ENCODE measurements at places on chromosomes 3 and 15.

DNA sequence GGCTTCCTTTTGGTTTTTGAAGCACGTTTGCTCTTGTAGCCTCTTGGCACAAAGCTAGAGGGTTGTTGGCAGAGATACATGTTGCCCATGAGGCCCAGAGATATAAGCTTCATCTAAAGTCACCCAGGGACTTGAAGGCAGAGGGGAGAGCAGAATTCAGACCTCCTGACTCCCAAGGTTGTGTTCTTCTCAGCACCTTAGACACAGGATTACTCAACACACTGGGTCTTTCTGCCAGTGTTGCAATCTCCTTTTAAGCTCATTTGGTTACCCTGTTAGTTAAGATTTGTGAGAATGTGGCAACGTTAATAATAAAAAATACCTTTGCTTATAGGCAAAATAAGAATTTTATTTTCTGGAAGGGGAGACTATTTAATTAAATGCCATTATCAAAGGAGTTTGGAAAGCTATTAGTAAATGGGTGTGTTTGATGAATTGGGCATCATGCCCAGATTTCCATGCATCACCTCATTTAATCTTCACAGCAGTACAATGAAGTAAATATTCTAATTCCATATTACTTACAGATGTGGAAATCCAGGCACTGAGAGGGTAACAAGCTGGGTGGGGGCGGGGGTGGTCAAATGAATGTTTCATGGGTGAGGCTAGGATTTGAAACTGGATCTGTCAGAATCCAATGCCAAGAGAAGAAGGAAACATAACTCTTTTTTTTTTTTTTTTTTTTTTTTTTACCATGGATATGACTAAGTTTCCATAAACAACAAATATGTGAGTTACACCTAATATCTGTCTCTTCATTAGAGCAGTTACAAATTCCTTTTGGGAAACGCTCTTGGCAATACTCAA is 183.3 kb downstream of the NR1D2 start:
- DNase-seq: no peak

- DNase-seq: no peak
Observed at GRCh38 chr15:37199545-37199944, 99.2 kb upstream of the MEIS2 start.

DNA sequence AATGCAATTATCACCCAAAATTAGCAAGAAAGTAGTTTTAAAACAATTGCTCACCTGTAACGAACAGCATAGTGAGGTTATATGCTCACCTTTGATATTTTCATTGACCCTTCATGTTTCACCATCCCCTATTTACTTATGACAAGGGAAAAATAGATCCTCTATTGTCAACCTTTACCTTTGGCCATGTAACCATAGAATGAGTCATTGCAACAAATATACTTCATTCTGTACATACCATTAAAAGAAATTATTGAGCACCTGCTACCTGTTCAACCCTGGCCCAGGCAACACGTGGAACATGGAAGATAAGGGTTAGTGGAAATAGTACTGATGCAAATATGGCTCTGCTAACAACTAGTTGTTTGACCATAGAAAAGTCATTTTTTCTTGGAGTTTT is 20.2 kb downstream of the LSAMP start:
- no peak for DNase-seq

DNA sequence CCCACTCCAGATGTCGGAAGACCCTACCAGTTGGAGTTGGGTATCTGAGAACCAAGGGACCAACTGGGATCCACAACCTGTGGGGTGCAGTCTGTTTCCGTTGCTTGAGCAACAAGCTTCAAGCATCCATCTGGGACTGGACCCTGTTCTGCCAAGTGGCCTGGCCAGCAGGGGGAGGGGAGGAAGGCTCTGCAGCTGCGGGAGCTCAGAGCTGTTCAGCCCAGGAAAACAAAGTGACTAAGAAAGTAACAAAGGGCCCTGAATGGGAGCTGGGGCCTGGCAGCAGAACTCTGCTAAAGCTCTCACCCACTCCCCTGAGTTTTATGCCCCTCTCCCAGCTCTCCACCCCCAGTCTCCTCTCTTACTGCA is 2.7 kb downstream of the TYRO3 start:
- DNase-seq: no peak

DNA sequence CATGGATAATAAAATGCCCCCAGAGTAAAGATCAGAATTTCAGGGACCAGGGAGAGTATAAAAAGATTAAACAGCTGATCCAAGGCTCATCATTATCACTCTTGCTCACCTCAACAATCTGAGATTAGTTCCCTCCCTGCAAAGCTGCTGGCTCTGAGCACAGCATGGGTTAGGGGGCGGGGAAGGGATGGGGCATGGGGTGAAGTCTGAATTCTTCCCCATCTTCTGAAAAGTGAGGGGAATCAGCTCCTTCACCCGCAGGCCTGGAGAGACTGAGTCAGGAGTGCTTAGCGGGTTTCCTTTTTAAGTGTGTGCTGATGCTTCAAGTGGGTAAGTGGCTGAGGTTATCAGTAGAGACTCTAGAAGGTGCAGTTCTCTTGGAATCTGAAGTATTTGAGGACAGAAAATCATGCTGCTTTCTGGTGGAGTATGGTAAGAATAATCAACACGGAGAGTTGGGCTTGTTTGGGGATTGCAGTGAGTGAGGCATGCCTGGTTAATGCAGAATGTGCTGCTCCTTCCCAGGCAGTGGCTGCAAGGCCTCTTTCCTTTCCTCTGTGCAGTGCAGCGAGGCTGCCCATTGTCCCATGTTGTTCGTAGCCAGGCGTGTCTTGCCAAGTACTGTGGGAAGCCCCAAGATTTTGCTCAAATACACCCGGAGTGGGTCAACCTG is 59.2 kb upstream of the TRAK1 start:
- DNase-seq: no peak

GRCh38 chr15:94290730-94291129 is 59.4 kb downstream of the MCTP2 start:
- DNase-seq: no peak

DNA sequence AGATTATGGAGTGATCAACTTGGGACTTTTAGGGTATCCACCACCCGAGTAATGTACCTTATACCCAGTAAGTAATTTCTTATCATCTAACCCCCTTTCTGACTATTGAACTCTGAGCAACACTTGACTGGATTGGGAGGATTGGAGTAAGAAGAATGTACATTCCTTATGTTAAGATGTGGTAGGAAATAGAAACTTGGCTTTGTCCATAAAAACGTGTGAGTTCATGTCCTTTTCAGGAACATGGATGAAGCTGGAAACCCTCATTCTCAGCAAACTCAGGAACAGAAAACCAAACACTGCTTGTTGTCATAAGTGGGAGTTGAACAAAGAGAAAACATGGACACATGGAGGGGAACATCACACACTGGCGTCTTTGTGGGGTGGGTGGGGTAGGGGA is 112.3 kb downstream of the PTPRG start:
- DNase-seq: no peak

DNA sequence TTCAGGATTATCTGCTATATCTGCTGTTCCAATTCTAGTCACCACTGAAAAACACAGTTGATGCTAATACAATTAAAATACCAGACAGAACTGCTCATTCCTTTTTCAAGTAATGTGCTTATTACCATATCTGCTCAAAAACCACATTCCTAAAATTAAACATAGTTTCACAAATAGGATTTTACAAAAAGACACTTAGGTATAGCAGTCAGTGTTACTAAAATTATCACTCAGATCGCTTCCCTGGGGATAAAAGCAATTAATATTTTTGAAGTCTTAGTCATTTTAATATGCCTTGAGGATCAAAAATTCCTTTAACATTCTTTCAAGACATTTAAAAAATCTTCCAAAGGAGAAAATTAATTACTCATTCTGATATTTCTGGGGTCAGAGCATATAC is 71.5 kb downstream of the RAD18 start:
- DNase-seq: no peak

DNA sequence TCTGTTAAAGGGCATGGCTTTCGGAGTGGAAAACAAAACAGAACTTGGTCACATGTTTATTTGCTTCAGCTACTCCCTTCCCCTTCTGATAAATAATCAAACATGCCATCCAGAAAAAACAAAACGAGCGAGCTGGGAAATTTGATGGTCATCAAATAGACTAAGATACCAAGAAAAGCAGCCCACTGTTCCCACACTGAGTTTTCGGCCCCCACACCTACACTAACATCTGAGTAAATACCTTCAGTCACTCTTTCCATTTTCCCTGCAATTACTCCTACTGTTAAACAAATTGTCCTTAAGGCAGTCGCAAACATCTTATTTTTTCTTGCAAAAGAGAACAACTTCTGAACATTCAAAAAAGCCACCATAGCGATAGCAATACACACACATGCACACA is 454.6 kb downstream of the FOXP1 start:
- no peak for DNase-seq

GRCh38 chr3:181917027-181917426 is 205.3 kb downstream of the SOX2 start:
- DNase-seq: no peak

DNA sequence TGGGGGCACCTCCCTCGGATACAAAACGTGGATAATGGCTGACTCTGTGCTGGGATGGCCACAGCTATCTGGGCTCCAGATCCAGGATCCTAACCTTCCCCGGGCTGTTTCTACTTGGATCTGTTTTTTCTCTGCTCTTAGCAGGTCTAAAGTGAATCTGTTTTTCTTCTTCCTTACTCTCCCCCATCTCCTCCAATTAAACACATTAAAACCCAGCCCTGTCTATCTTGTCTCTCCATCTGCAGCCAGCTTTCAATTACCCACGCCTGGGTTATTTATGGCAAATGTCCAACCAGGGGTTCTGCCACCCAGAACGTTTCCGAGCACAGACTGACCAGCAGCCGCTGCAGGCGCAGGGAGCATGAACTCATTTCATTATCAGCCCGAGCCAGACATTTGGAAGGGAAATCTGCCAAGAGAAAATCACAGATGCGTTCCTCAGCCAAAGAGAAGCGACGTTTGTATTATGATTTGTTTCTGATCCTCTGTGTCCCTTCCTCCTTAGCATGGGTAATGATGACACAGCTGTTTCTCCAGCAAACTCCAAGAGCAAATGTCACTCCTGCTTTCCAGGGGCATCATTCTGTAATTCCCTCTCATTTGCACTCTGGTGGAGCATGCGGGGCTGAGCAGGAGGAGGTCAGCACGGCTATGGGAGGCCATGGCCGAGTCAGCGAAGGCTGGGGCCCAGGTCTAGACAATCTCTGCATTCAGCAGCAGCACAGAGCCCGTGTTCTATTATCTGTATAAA is 42.0 kb downstream of the UMPS start:
- DNase-seq: no peak

DNA sequence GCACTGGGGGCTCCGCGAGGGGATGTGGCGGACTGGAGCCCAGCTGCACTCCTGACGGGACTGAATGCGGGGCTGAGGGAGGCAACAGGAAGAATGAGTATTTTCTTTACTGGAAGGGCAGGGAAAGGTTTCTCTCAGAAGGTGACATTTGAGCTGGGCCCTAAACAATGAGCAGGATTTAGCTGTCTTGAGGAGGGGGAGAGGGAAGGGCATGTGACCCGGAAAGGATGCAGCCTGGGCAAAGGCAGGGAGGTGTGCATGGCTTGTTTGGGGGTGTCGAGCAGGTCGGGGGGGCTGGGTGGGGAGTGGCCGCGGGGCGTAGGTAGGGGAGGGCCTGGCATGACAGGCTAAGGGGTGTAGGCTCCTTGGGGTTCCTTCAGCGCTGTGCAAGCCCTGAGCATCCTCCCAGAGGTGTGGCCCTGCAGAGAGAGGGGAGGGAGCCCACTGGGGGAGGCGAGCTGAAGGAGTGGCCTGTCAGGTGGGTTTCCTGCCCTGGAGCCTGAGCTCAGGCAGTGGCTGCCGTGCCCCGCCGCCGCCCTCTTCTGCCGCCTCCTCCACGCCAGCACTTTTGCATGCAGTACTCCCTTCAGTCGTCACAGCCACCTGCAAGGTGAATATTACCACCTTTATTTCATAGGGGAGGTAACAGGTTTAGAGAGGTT is 17.2 kb upstream of the ANKDD1A start:
- no peak for DNase-seq

DNA sequence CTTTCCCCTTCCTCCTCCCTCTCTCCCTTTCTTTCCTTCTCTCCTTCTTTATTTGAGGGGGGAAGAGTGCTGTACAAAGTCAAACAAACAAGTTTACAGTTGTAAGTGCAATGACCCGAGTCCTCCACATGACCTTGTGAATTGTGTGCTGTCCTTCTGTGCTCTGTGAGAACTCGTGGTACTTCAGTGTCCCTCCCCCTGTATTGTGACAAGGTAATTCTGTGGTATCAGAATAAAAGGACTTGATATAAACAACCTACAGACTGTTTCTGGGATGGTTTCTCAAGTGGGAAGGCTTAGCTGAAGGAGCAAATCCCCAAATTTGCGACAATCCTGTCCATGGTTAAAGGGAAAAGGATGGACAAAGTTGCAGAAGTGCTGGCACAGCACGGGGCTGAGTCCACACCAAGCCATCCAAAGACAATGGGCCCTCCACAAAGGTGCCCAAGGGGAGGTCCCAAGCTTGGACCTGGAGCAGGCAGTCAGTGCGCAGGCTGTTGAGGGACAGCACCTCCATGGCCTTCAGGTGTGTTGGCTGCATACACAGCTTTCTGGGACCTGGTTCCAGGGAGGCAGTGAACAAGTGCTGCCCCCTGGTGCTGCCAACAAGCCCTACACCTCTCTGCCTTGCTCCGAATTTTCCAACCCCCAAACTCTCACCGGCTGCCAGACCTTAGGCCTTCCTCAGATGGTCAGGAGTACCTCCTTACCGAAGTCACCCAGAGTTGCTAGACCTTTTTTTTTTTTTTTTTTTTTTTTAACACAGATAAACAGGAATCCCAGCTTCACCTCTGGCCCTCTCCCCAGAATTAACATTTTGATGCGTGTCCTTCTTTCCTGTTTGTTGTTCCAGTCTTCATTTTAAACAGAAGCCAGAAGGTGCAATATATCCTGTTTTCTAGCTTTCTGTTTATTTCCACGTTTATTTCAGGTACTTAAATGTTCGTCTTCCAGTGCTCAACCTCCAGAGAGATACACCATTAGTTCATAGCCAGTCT is 2.6 kb upstream of the APEH start:
- DNase-seq: no peak

DNA sequence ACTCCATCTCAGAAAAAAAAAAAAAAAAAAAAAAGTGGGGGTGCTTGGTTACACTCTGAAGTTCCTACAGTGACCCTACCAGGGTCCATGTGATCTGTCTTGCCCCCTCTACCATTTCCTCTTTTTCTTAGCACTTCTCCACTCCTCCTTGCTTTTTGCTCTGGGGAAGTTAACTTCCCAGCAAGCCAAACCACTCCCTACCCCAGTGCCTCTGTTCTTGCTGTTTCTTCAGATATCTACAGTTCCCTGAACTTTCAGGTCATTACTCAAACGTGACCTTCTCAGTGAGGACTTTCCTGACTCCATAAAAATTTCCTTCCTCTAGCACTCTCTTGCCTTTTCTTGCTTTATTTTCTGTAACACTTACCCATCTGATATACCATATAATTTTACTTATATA is 61.1 kb upstream of the GCNT3 start:
- no peak for DNase-seq

- no peak for DNase-seq
Observed at GRCh38 chr15:48408327-48408726, 77.1 kb downstream of the DUT start.

Data from NCI-H187 treated with DMSO at 0.1 percent for 48 hours (cell line).